ENCODE measurements at places on chromosomes 5 and 9. TPM values are rescaled to one million over a fixed set of nuclear protein-coding genes. Genes with fewer than 3 reads are reported as not detected.

Gene SCGB3A2
- not detected for total RNA-seq

Gene ADAMTS6
- total RNA-seq = 4.0 TPM

Gene TAF11L11
- not detected for total RNA-seq

Gene SNCAIP
- total RNA-seq = not detected

Gene FOXD4L3
- total RNA-seq = not detected

Gene FRMD3
- 1.2 TPM for total RNA-seq

Gene FAM153A
- 55.1 TPM for total RNA-seq

Gene PCDHGB7
- not detected for total RNA-seq

Gene ADGRV1
- 0.71 TPM for total RNA-seq

Gene DNAH5
- not detected for total RNA-seq

Gene EMB
- 122 TPM for total RNA-seq

Gene PLK2
- 68.1 TPM for total RNA-seq

Gene IL3
- total RNA-seq = not detected

Gene ELOVL7
- total RNA-seq = not detected

Gene NXNL2
- total RNA-seq = not detected

Gene GCNT4
- 6.4 TPM for total RNA-seq

Gene SHROOM1
- not detected for total RNA-seq

Gene AK8
- not detected for total RNA-seq

Gene SPINK13
- not detected for total RNA-seq

Gene SUSD3
- total RNA-seq = 20.6 TPM

Gene ANKRD20A1
- 0.38 TPM for total RNA-seq

Gene LRRC19
- total RNA-seq = not detected

Gene FBXO38
- total RNA-seq = 45.5 TPM

Gene IER5L
- 25.1 TPM for total RNA-seq

Gene INSL4
- total RNA-seq = not detected

Gene ERBIN
- 87.1 TPM for total RNA-seq

Gene CDX1
- total RNA-seq = not detected

Gene TXNDC8
- total RNA-seq = not detected

Gene UHRF2
- total RNA-seq = 159 TPM

Gene CD72
- total RNA-seq = 2.9 TPM

Gene SPINK4
- not detected for total RNA-seq

Gene ERP44
- total RNA-seq = 7.6 TPM

Gene KLHL9
- total RNA-seq = 11.2 TPM

Gene FOXD4L6
- total RNA-seq = not detected

Gene LHX2
- total RNA-seq = not detected

Gene ANKRD31
- total RNA-seq = 0.84 TPM

Gene GFI1B
- total RNA-seq = not detected

Gene PCDHB10
- total RNA-seq = not detected

Gene ABLIM3
- not detected for total RNA-seq

Gene LHX3
- 0.17 TPM for total RNA-seq

Gene GMCL2
- not detected for total RNA-seq

Gene BTNL3
- not detected for total RNA-seq

Gene KCTD16
- total RNA-seq = not detected

Gene ADGRD2
- total RNA-seq = not detected

Gene SPRY4
- total RNA-seq = 0.53 TPM

Gene PIP5K1B
- 0.43 TPM for total RNA-seq

Gene PFN3
- not detected for total RNA-seq

Gene EPB41L4A
- total RNA-seq = 0.47 TPM

Gene TRAF1
- total RNA-seq = 61.2 TPM

Gene PRLR
- not detected for total RNA-seq

Gene NIPAL4
- total RNA-seq = 0.41 TPM
